Activated CD8-positive, alpha-beta memory T cell treated with anti-CD3 and anti-CD28 coated beads for 4 hours (primary cell): ENCODE measurements at places on chromosomes 5 and 9.

DNA sequence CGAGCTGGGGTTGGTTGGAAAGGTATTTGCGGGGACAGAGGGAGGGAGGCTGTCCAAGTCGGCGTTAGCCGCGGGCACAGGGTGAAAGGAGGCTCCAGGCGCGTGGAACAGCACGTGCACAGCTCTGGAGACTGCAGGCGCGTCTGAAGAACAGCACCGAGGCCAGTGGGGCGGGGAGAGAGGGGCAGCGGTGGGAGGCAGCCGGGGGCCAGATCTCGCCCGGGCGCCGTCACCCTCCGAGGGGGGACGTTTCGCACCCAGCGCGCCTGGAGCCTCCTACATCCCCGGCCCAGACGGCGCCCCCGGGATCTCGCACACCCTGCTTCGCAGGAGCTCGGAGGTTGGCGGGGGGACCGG lies 79.6 kb downstream of the NTNG2 start:
- DNase-seq = no peak

DNA sequence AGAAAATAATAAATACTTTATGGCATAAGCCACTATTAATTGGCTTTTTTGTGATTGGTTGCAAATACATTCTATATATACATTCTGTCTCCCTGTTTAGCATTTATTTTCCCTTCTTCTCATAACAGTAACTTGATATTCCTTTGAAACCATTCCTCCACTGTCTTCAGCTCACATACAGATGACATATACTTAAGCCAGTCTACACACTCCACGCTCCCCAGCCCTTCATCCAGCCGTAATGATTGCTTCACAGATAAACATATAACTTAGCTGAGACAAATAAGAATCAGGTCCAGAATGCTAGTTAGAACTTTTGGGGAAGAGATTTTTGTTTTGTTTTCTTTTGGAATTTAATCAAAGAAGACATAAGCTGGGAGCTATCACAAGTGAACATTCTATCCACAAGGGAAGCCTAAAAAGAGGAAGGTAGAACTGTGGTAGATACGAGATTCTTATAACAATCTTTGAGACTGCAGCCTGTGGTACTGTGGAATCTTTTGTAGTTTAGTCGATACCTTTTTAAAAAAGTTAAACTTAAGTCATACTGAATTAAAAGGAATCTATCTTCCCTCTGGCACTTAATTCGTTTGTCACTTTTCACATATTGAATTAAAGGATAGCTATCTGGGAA lies 365.1 kb upstream of the PRR16 start:
- no peak for DNase-seq

DNA sequence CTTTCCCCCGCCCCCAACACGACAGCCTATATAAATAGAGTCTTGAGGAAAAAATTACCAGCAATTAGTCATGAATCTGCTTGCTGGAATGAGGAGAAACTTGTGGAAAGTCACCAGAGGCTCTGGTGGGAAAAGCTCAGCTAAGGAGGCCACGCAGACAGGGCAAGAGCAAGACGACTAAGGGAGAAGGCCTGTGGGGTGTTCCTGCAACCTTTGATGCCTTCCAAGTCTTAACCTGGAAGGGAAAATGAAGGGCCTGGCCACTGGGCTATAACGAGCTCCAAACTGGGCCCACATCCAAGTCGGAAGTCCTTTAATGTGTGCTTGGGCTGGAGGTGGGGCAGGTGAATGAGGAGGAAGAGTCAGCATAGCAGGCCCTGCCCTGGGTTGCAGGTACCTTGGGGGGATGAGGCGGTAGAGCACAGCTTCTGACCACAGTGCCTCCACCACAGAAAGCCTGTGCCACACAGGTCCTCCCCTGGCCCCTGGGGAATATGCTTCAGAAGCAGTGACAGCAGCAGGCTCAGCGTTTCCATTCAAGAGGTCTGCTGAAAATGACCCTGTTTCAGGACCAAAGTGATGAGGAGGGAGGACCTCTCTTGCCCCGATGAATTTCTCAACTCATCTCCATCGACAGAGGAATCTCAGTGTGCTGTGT lies 92.8 kb upstream of the LRRTM2 start:
- no peak for DNase-seq

GRCh38 chr5:32600054-32600622 lies 14.8 kb downstream of the SUB1 start:
- no peak for DNase-seq

DNA sequence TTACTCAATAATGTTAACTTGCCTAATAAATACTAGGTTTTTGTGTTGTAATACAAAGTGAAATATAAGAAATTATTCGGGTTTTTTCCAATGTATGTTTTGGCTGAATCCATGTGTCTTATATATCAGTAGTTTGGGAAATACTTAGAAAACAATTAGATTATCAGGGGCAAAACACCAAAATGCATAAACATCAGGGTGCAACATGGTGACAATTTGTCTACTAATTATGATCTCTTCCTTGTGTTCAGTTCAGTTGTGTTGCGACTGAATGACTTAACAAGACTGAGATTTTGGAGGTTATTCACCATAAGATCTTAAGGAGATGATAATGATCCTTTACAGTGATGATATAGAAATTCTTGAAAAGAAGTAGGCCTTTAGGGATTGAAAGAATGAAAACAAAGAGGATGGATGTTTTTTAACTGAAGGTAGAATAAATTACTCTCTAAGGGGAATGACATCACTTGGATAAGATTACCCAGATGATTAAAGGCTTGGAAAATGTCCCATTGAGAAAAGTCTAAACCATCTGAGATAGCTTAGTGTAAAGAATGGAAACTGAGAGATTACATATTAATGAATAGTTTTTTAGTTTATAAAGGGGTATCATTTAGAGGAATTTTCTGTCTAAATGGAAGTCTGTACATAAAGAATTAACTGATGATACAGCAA lies 415.8 kb downstream of the SPATA31D1 start:
- DNase-seq = no peak

DNA sequence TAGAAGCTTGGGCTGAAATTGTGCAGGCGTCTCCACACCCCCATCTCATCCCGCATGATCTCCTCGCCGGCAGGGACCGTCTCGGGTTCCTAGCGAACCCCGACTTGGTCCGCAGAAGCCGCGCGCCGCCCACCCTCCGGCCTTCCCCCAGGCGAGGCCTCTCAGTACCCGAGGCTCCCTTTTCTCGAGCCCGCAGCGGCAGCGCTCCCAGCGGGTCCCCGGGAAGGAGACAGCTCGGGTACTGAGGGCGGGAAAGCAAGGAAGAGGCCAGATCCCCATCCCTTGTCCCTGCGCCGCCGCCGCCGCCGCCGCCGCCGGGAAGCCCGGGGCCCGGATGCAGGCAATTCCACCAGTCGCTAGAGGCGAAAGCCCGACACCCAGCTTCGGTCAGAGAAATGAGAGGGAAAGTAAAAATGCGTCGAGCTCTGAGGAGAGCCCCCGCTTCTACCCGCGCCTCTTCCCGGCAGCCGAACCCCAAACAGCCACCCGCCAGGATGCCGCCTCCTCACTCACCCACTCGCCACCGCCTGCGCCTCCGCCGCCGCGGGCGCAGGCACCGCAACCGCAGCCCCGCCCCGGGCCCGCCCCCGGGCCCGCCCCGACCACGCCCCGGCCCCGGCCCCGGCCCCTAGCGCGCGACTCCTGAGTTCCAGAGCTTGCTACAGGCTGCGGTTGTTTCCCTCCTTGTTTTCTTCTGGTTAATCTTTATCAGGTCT lies at the start of gene C9orf72:
TSS of gene C9orf72 (minus strand) at position 564 of the 716 bp plus-strand sequence. CDS start 6,361 bp downstream, outside the sequence.
- DNase-seq = peak; percentile 77

- DNase-seq = no peak
Measured at GRCh38 chr5:64594601-64595000, 88.8 kb downstream of the RGS7BP start.

- no peak for DNase-seq
Measured at GRCh38 chr5:139105621-139106071, 92.5 kb downstream of the SIL1 start.

GRCh38 chr9:70111641-70112236 lies 68.1 kb downstream of the MAMDC2 start:
- no peak for DNase-seq

DNA sequence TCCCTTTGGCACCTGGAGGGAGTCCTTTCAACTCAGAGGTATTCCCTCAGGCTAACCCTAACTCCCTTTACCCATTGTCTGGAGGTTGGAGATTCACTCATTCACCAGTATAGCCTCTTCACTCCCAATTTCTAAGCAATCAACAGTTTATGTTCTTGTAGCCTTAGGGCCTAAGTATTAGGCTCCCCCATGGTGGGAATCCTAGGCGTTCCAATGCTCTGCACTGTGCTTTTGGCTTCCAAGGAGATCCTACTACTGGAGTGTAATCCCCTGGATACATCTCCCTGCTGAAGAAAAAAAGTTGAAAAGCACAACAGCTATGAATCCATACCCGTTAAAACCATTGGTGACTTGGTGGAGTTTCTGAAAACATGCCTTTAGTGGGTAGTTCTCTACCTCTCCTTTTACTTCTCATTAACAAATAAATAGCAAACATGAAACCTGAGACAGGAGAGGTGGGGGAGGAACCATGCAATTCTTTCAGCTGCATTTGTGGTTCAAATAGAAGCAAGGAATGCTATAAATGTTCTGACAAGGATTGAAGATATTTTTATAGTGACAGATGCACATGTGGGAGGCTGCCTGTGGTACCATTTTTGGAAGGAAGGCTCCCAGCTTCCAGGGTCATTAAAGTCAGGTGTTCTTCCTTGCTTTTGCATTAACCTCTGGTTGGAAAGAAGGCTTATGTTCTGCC lies 397.1 kb downstream of the DMAC1 start:
- no peak for DNase-seq

DNA sequence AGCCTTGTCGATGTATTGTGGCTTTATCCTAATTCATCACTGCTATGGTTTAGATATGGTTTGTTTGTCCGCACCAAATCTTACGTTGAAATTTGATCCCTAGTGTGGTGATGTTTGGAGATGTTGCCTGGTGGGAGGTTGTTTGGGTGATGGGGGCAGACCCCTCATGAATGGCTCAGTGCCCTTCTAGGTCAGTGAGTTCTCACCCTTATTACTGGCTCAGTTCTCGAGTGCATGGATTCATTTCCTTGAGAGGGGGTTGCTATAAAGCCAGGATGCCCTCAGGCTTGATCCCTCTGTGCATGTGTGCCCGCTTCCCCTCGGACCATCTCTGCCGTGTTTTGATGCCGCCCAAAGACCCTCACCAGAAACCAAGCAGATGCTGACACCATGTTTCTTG lies 114.4 kb downstream of the CHSY3 start:
- no peak for DNase-seq

GRCh38 chr5:45847877-45848276 lies 151.7 kb upstream of the HCN1 start:
- no peak for DNase-seq

GRCh38 chr9:103427696-103428095 lies 432.6 kb downstream of the CYLC2 start:
- no peak for DNase-seq

DNA sequence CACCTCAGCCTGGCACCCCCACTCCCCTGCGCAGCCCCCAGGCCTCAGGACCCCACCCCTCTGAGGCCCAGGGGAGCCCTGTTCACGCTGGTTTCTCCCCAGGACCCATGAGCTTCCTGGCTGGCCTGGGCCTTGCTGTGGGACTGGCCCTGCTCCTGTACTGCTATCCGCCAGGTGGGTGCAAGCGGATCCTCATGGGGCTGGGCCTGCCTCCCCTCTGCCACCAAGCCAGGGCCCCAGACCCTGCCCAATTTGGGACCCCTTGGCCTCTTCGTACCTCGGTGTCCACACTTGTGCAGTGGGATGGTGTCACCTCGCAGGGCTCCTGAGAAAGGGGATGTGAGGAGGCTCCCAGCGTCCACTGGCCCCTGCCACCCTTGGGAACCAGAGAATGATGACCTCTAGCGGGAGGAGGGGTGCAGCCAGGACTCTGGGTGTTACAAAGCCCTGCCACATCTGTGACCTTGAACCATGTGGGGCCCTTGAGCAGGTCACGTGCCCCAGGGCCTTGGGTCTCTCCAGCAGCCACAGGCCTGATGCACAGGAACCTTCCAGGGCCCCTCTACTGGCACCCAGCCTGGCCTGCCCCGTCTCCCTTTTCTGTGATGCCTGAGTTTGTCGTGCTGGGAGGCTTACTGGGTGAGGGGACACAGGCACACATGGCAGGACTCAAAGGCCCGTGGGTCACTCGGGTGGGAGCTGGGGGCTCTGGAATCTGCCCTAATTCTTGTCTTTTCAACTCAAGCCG lies 16.3 kb downstream of the CARD19 start:
- DNase-seq = no peak

GRCh38 chr9:109969011-109969410 lies 189.0 kb downstream of the PALM2AKAP2 start:
- DNase-seq = no peak

DNA sequence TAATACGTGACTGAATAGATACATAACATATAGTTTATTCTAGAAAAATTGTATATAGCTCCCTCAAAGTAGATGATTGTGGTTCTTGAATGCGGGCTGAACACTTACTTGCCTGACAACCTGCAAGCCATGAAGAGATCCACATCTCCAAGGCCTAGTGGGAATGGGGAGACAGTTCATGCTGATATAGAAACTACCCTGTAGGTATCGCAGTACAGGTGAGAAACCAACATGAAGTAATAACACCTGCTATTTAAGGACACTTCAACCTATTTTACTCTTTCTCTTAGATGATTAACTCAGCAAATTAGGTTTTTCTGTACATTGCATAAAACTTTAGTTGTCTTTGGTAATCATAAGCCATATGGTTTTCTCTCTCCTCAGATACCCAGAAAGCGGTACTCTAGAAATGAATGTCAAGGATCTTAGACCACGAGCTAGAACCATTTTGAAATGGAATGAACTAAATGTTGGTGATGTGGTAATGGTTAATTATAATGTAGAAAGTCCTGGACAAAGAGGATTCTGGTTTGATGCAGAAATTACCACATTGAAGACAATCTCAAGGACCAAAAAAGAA lies 47.3 kb downstream of the UHRF2 start:
- no peak for DNase-seq

- DNase-seq = no peak
Measured at GRCh38 chr5:146528236-146528635, 12.2 kb upstream of the GPR151 start.

GRCh38 chr5:170656346-170656745 lies 127.2 kb upstream of the GABRP start:
- no peak for DNase-seq

DNA sequence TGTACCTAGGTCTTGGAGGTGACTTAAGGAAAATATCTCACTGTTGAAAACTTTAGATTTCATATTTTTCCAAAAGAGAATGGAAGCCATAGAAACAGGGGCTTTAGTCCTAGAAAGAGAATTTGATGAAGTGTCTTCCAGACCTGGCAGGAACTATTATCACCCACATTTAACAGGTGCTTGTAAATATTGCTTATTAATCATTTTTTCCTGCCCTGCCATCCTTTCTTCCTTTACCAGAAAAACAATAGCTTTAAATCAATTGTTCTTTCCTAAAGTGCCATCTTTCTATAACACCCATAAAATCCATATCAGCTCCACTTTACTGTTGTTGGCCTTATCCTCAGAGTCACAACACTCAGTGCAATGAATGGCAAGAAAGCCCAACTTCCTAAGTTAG lies 350.9 kb downstream of the YTHDC2 start:
- no peak for DNase-seq

GRCh38 chr5:10333154-10334006 lies 20.1 kb upstream of the MARCHF6 start:
- DNase-seq = no peak

GRCh38 chr5:95223566-95224258 lies 61.2 kb downstream of the MCTP1 start:
- no peak for DNase-seq
